ENCODE measurements at places on chromosomes 16 and 17. TPM values are rescaled to one million over a fixed set of nuclear protein-coding genes. Genes with fewer than 3 reads are reported as not detected.

The SOCS1 gene
- total RNA-seq = 1.9 TPM

The CD300E gene
- not detected for total RNA-seq

The OTOP2 gene
- 0.34 TPM for total RNA-seq

The ARHGAP27 gene
- total RNA-seq = 28.0 TPM

The ZNF652 gene
- total RNA-seq = 14.9 TPM

The NXPH3 gene
- total RNA-seq = 0.14 TPM

All from nasal cavity respiratory epithelium epithelial cell of viscerocranial mucosa (primary cell).